Effector CD4-positive, alpha-beta T cell (primary cell): ENCODE measurements at places on chromosomes 7 and 10.

DNA sequence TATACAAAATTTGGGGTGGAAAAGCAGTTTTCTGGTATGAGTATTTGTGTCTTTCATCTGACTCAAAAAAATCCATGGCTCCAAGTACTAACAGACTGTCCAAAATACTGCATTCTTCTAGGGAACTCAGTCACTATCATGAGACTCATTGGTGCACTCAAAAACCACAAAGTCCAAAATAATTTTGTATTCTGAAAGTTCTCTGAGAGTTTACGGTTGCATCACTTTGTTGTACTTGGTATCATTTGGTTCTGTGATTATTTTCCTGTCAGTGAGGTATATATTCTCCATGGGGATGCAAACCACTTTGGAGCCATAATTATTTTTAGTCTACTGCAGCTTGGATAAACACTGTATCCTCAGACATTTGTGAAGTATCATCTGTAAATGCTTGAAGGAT, 28.0 kb upstream of the CABCOCO1 start:
- DNase-seq, result no peak

DNA sequence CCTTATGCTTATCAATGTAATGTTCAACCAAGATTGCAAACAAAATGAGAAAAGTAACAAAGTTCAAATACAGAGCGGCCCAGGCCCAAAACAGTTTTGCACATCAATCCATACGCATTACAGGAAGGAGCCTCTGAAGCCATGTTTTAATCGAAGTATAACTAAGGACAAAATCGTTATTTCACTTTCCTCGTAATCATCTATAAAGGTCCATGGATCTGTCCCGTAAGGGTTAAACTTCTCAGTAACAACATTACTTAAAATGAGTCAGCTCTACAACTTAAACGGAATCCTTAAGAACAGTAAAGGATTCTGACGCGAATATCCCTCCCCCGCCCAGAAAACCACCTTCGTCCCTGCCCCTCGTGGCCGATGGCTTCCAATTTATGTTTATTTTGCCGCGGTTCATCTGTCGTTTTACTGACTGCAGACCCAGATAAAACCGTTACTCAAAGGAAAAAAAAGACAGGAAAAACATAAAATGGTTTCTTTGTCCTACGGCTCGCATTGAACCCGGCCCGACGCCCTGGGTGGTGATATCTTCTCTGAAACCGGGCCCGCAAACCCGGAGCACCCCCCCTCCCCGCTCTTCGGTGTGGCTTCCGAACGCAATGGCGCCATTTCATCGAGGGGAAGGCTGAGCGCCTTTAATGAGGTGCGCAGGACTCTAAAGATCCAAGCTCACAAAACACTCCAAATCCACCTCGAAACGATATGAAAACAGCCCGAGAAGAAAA, 1.1 kb downstream of the HNRNPA2B1 start:
- peak; percentile 58 for DNase-seq

- no peak for DNase-seq
These were observed 87.7 kb upstream of the PDK4 start for GRCh38 chr7:95684037-95684436.

DNA sequence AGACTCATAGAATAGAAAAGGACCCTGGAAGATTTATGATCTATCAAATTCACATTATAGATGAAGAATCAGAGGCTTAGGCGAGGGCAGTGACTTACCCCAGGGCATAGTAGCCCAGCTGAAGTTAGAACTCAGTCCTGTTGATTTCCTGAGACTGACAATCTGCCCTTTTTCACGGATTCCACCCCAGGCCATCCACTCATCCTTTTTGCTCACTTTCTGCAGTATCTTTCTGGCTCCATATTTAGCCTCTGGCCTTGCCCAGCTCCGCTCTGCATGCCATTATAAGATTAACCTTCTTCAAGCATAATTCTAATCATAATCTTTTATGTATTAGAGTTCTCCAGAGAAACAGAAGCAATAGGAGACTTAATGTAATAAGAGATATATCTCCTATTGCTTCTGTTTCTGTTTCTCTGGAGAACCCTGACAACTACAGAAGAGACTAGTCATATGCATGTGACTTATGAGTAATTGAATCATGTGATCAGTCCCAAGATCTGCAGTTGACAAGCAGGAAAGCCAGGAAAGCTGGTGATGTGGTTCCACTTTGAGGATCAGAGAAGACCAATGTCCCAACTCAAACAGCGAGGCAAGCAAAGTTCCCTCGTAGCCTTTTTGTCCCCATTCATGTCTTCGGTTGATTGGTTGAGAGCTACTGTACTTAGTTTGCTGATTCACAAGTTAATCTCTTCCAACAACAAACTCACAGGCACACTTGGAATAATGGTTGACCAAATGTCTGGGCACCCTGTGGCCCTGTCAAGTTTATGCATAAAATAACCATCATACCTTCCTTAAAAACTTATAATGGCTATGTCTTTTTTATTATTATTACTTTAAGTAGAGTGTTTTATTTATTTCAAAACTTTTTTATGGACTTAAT, 412.1 kb downstream of the SUGCT start:
- DNase-seq, result no peak

DNA sequence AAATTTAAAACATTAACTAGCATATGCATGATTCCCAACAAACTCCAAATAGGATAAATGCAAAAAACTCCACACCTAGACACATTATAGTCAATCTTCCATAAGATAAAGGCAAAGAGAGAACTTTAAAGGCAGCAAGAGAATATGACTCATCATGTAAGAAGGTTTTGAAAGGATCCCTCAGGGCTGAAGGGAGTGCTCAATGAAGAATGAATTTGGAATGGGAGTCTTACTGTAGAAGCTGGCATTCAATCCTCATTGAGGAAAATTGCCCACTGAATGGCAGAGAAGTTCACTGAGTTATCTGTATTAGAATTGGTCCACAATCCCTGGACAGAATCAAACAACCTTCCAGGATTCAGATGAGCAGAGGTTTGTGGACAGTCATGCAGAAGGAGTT, 26.1 kb upstream of the ZNF365 start:
- no peak for DNase-seq

DNA sequence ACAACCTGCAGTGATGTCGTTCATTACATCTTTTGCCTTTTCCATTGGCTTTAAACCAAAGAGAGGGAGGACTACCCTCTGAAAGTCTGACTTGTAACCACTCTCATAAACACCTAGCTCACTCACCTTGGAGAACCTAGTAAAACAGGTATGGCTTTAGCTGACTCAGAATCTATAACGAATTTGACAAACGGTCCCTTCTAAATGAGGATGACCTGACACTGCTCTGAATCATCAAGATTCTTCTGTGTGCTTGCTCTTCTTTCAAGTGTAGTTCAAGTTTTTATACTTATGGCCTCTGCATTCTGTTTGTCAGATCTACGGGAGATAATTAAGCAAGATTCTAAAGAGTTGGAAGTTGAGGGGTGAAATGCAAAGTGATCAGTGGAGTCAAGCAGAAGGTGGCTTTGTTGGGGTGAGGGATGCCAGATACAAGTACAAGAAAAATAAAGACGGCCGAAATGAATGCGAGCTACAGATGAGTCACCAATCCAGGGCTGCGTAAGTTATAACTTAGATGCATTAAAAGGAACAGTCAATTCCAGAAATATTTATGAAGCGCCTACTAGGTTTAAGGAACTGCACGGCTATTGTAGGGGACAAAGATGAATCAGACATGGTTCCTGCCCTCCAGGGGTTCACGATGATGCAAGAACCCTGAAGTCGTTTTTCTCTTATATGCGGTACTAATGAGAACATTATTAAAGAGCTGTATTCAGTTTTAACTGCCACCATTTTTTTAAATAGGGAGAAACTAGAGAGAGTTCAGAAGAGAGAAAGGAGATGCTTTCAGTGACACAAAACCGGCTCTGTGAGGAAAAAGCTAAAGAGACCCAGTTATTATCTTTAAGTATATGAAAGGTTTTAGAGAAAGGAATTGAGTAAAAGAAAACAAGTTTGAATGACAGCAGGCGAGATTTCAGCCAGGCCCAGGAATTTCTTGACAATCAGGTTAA, 6.5 kb downstream of the HIPK2 start:
- no peak for DNase-seq
